Activated naive CD8-positive, alpha-beta T cell treated with anti-CD3 and anti-CD28 coated beads, Interleukin-2, amount 10 ng/mL, durations not matched to agents 7 days and 5 days (primary cell): ENCODE measurements at places on chromosomes 3 and 15. TPM values are rescaled to one million over a fixed set of nuclear protein-coding genes. Genes with fewer than 3 reads are reported as not detected.

RAB6B gene
- 0.40 TPM for total RNA-seq

UBAP1L gene
- 7.2 TPM for total RNA-seq

- no peaks in the 10 kb centered on the region for H3K4me1 ChIP-seq
- DNase-seq = no peak
- no peaks in the 10 kb centered on the region for H3K27me3 ChIP-seq
- no peak overlapping the region for H3K4me3 ChIP-seq
- H3K27ac ChIP-seq = no peak overlapping the region
- peaks cover 48% of the 10 kb centered on the region for H3K36me3 ChIP-seq
These were observed 90.6 kb downstream of the TNFAIP8L3 start for GRCh38 chr15:51004103-51004551.

- H3K4me3 ChIP-seq = no peak overlapping the region
- peaks cover 10% of the 10 kb centered on the region for H3K27me3 ChIP-seq
- no peak overlapping the region for H3K27ac ChIP-seq
- H3K36me3 ChIP-seq = no peaks in the 10 kb centered on the region
- no peak for DNase-seq
- no peaks in the 10 kb centered on the region for H3K4me1 ChIP-seq
These were observed 11.5 kb upstream of the TEX9 start for GRCh38 chr15:56353740-56354139.

GRCh38 chr3:188974856-188975599 lies 196.7 kb upstream of the TPRG1 start:
- H3K27me3 ChIP-seq = peaks cover 3% of the 10 kb centered on the region
- no peak for DNase-seq
- H3K4me1 ChIP-seq = peaks cover 31% of the 10 kb centered on the region
- peak overlapping the region; percentile 56 for H3K27ac ChIP-seq
